Lung (tissue), 17 donors: ENCODE measurements at places on chromosomes 5 and 9. TPM values are rescaled to one million over a fixed set of nuclear protein-coding genes. Genes with fewer than 3 reads are reported as not detected.

Gene PLPP7
- polyA plus RNA-seq: 0.79 TPM

Gene OBP2B
- not detected for polyA plus RNA-seq

DNA sequence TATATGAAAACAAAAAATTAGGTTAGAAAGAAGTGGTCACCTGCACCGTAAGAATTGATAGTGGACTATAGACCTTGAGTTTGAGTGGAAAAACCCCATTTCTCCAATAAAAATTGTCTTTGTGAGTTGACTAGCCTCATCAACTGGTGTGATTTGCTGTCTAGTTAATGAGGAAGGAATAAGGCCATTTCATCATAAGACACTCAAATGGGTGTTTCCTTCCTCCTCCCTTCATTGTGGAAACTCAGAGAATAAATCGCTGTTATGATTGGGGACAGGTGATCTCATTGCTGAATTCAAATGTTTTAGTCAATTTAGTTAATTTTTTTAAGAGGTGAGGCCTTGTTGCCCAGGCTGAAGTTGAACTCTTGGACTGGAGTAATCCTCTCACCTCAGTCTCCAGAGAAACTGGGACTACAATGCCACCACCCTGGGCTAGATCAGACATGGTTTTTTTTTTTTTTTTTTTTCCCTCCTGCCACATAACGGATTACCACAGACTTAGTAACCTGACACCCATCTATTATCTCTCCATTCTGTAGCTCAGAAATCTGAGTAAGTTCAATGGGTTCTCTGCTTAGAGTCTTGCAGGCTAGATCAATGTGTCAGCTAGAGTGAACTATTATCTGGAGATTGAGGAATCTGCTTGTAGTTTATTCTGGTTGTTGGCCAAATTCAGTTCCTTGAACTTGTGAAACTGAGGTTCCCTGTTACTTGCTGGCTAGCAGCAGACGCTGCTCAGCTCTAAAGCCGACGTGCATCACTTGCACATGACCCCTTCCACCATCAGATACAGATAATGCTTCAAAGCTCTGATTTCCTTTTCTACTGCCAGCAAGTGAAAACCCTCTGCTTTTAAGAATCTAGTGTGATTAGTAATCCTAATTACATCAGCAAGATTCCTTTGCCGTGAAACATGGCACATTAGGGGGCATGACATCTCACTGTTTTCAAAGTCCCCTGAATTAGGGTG is 663.8 kb upstream of the CDH9 start:
- peak; percentile 6 for DNase-seq

GRCh38 chr5:55926476-55926875 is 68.3 kb downstream of the IL6ST start:
- DNase-seq: no peak

GRCh38 chr5:145661737-145662485 is 173.2 kb downstream of the PRELID2 start:
- DNase-seq: peak; percentile 46
